ENCODE measurements at places on chromosomes 5 and 9.

GRCh38 chr5:134073404-134073803 is 41.1 kb upstream of the TCF7 start:
- DNase-seq = no peak

DNA sequence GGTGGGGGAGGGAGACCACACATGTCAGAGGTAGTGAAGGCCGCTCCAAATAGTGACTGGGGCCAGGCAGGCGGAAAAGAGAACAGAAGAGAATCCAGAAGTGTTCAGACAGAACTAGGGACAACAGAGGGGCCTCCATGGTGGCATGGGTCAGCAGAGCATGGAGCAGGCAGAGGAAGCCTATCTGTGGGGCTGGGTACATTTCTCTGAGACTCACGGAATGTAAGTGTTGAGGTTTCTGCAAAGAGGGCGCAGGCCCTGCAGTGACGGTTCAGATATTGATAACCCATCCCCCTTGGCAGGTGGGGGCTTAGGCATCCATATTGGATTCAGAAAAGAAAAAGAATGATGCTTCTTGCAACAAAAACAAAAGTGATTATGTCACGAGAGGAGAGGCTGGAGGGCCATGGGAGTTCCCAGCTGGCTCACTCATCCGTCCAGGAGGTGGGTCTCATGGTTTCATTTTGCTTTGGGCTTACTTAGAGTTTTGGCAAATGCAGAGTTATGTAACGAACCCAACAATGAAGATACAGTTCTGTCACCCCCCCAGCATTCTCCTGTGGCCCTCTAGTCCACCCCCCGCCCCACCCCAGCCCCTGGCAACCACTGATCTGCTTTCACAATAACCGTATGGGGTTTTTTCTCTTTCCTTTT is 5.4 kb upstream of the RMND5B start:
- no peak for DNase-seq

DNA sequence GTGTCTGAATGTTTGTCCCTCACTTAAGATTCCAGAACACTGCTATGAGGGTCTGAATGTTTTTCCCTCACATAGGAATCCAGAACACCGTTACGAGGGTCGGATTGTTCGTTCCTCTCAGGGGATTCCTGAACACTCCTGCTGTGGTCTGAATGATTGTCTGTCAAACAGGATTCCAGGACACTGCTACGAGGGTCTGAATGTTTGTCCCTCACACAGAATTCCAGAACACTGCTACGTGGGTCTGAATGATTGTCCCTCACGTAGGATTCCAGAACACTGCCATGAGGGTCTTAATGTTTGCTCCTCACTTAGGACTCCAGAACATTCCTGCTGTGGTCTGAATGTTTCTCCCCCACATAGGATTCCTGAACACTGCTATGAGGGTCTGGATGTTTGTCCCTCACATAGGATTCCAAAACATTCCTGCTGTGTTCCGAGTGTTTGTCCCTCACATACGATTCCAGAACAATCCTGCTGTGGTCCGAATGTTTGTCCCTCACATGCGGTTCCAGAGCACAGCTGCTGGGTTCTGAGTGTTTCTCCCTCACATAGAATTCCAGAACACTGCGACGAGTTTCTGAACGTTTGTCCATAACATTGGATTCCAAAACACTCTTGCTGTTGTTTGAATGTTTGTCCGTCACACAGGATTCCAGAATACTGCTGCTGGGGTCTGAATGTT is 199.5 kb downstream of the FOXD4L6 start:
- DNase-seq = no peak

DNA sequence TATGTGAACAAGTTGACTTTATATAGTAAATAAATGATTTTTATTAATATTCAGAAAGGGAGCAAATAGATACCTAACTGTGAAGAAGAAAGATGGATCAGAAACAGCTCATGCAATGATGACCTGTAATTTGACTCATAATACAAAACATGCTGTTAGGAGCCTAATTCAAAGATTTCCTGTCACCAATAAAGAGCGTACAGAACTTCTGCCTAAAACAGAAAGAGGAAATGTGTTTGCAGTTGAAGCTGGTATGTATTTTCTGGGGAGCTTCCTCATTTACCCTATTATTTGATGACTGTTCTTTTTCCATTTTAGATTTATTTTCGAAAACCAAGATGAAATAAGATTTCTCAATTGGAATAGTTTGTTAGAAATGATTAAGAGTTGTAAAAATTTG is 11.4 kb downstream of the YTHDC2 start:
- no peak for DNase-seq

GRCh38 chr5:57303985-57304384 is 130.1 kb downstream of the GPBP1 start:
- no peak for DNase-seq

DNA sequence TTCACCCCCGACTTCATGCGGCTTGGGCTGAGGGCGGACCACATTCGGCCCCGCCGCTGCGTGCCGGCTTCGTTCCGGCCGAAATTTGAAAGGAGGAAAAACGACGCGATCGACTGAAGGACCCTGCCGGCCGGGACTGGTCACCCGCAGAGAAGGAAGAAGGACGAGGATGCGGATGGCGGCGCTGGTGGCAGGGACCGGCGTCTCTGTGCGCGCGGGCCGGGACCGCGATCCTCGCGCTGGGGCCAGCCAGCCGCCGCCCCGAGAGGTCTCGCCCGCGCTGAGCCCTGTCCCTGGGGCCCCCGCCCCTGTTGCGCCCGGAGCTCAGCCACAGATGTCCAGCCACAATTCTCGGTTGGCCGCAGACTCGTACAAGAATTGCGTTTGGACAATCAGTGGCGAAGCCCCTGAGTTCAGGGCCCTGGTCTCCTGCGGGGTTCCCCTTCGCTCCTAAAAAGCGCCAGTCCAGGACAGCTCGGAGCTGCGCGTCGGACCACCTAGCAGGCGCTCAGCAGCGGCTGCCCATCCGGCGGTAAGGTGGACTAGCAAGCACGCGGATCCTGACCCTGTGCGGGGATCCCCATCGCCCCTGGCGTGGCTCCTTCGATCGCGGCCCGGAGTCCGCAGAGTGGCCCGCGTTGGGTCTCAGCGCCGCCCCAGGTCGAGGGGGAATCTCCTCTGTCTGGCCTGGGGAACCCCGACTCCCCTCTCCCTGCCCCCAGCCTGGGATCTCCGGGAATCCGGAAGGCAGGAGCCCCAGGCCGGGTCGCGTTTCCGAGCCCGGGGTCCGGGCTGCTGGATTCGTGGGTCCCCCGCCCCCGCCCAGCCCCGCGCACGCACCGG is 21.3 kb downstream of the URM1 start:
- no peak for DNase-seq

DNA sequence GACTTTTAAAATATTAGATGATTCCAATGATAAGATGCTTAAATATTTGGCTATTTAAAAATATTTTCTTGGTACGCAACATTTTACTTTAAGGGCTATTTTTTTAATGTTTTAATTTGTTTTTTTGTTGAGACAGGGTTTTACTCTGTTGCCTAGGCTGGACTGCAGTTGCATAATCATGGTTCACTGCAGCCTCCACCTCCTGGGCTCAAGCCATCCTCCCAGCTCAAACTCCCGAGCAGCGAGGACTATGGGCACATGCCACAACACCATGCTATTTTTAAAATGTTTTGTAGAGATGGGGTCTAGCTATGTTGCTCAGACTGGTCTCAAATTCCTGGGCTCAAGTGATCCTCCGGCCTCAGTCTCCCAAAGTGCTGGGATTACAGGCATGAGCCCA is 850.2 kb upstream of the DMAC1 start:
- no peak for DNase-seq

DNA sequence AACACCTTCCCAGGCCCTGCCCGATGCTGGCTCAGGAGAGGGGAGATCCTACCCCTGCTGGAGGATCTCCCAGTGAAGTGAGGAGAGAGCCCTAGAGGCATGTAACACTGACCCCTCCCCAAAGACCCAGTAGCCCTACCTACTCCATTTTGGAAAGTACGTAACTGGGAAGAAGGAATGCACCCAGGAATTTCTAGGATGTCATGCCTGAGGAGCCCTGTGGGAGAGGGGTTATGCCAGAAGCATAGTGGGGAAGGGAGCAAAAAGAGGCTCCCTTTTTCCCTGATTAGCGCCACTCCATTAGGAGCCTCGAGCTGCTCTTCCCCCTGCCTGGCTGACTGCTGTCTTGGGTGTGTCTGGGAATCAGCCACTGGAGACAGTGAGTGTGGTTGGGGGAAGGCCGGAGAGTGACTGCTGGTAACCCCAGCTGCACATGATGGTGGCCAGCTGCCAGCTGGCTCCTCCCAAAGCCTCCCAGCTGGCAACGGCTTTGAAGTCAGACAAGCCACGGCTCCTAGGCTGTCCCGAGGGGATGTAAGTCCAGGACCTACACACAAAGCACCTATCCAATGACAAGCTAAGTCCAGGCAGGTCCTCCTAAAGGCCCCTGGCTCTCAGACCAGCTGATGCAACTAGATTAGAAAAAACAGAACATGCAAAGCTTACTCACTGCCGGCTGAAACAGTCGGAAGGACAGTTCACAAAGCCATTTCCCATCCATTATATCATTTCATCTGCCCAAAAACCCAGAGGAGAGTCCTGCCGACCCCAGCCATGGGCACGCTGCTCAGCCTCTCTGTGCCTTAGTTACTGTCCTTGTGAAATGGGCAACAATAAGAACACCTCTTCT is 136.5 kb upstream of the ABCA1 start:
- DNase-seq = no peak

GRCh38 chr9:107894572-107895261 is 405.1 kb upstream of the KLF4 start:
- DNase-seq = no peak

GRCh38 chr5:10685115-10685521 is 75.9 kb downstream of the DAP start:
- no peak for DNase-seq

DNA sequence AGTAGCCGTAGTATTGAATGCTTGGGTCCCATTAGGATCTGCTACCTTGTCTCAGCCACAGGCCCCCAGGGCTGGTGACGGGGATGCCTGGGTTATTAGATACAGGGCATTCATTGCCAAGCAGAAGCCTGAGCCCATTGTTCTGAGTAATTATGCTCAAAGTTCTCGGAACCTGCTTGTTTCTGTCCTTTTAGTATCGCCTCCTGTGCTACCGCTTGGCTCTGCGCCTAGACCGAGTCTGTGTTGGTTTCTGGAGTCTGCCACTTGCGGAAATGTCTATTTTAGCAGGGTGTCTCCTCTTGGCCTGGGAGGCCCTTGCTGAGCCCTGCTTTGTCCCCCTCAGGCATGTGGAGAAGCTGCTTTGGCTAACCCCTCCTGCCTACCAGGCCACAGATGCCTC is 506.1 kb downstream of the BNC2 start:
- no peak for DNase-seq

DNA sequence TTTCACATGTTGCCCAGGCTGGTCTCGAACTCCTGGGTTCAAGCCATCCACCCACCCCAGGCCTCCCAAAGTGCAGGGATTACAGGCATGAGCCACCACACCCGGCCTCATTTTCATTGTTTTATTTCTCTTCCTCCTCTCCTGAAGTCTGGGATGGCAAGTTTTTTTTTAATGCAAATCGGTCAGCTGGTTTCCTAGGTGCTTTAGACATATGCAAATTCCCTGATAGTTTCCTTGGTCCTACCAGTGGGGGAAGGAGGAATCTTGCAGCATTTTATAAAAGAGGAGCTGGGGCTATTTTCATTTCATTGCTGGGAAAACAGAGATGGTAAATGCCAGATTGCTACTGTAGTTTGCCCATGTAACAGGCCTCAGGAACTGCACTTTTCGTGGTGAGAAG is 179.4 kb downstream of the ACTL7B start:
- DNase-seq = no peak

GRCh38 chr5:10244342-10244944 is 5.2 kb downstream of the ATPSCKMT start:
- no peak for DNase-seq

- DNase-seq = no peak
These were observed 40.1 kb upstream of the RNF180 start for GRCh38 chr5:64125521-64125920.

DNA sequence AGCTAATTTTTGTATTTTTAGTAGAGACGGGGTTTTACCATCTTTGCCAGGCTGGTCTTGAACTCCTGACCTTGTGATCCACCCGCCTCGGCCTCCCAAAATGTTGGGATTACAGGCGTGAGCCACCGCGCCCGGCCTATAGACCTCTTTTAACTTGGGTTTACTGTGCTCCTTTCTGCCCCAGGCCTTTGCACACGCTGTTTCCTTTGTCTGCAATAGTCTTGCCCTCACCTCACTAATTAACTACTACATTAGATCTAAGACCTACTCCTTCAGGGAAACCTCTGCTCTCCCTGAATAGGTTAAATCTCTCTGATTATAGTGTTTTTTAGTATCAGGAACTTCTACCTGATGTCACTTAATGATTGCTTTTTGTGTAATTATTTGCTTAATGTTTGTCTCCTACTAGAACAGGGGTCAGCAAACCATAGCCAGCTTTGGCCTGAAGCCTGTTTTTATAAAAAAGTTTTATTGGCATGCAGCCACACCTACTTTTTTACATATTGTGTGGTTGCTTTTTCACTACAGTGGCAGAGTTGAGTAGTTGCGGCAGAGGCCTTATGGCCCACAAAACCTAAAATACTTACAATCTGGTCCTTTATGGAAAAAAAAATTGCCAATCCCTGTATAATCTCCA is 31.2 kb upstream of the TLE1 start:
- DNase-seq = no peak

GRCh38 chr9:92614763-92615461 is 55.0 kb downstream of the IPPK start:
- no peak for DNase-seq

DNA sequence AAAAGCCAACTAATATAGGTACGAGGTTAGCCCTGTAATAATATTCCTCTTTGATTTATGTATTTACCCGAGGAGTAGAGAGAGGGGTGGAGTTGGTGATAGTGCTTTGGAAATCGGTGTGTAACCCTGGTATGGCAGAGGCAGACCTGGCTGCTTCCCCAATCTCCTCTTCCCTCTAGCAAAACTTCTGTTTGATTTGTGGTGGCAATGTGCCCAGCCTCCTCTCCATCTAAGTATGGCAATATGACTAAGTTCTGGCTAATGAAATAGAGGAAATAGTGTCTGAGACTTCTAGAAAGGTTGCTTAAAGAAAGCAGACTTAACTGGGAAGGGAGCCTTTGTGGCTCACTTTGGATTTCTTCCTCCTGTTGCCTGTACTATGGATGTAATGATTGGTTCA is 491.1 kb downstream of the ENC1 start:
- DNase-seq = no peak

- no peak for DNase-seq
These were observed 97.0 kb upstream of the TARS1 start for GRCh38 chr5:33343676-33344327.

DNA sequence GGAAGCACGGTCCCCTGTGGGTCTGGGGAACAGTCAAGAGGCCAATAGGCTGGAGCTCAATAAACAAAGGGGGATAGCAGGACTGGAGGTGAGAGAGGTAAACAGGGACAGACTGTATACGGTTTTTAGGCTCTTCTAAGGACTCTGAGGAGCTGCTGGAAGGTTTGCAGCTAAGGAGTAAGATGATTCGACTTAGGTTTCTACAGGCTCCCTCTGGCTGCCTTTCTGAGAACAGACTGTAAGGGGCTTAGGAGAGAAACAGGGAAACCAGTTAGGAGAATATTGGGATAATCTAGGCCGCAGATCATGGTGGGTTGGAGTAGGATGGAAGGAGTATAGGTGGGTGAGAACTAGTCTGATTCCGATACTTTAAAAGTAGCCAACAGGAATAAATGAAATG is 10.4 kb downstream of the CDK5RAP2 start:
- no peak for DNase-seq
